ENCODE measurements at places on chromosomes 5 and 9.

- DNase-seq, result no peak
These were observed 122.1 kb upstream of the FBXL17 start for GRCh38 chr5:108503986-108504385.

DNA sequence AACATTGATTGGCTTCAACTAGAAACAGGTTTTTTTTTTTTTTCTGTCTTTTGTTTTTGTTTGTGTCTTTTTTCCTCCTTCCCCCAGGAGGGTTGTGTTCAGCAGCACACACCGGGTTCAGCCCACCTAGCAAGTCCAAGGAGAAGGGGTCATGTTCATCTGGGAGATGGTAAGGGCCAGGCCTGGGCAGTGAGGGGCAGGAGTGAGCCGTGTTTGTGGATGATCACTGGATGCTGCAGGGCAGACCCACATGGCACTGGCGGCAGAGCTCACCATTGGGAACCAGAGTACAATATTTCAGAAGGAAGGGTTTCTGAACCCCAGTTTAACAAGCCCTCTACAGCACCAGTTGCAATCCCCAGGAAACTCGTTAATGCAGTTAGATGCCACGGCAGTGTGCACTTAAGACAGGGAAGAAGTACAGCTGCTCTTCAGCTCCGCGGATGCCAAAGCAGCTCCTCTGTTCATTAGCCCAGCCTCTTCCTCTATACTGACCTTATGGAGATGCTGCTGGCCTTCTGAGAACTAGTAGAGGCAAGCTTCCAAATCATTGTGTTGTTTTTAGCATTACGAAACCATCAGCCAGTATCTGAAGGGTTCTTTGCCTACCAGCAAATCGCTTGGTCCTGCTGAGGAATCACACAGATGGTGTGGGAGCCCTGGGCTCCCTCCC is 508.2 kb upstream of the WWC1 start:
- no peak for DNase-seq

DNA sequence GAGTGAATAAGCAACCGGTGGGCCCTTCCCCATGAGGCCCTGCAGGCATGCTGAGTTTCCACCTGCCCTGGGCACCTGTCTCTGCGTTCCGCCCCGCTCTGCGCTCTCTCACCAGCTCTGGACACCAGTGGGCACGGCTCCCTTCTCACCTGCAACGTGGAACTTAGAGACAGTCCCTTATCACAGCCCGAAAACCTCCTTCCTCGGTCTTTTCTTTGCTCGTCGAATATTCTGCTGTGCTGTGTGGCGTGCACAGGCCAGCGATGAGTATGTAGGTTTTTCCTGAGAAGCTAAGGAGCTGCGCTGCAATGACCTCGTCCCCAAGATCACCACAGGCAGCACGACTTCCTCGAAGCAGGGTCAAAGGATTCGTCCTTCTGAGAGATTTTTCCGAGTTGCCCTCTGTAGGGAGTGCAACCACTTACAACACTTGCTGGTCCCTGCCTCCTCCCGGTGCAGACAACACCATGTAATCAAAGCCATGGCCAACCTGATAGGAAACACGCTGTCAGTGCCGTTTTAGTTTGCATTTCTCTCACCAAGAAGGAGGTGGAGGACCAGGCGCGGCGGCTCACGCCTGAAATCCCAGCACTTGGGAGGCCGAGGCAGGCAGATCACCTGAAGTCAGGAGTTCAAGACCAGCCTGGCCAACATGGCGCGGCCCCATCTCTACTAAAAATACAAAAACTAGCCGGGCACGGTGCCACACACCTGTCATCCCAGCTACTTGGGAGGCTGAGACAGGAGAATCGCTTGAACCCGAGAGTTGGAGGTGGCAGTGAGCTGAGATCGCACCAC is 27.2 kb upstream of the NOTCH1 start:
- no peak for DNase-seq

DNA sequence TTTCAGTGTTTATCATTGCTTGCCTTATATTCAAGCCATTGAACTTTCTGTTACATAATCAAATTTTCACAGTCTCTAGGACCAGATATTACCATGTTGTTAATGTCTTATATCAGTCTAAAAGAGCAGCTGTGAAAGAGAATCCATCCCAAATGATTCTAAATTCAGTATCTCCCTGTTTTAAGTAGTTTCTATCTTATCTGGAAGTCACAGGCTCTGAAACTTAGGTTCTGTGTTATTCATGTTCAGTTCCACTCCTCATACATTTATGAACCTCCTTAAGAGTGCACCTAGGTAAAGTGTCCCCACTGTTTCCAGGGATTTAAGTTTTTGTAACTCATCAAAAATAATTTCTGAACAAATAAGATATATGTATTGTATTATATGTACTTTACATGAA is 9.7 kb downstream of the LYRM7 start:
- no peak for DNase-seq

DNA sequence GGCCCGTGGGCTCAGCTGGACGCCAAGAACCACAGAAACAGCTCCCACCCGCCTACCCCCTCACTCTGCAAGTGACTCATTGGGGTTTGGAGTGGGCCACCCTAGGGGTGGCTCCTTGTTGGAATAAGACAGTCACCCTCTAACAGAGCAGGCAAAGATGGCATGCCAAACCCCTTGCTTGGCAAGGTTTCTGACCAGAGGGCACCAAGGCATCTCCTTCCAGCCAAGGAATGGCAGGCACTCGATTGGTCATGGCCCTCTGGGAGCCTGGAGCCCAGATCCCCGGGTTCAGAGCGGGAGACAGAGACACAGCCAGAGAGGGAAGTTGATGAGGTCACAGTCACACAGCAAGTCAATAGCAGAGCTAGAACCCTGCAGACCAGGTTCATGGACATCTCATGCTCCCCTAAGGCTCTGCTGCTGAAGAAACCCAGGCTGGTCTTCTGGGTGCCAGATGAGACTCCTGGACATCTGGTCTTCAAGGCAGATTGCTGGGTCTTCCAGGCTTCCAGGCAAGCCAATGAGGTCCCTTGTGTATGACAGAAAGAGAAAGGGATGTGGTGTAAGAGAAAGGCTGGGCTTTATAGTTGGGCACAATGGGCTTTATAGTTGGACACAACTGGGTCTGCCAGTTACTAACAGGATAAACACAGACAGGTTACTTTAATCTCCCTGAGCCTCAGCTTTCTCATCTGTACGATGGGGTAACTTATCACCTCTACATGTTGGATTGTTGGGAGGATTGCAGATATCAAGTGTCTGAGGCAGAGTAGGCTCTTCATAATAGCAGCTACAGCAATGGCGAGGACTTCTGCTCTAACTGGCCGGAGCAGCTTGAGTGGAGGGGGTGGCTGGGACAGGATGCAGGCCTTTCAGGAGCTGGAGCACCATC is 23.3 kb upstream of the KIF12 start:
- no peak for DNase-seq

GRCh38 chr9:21326526-21327139 is 8.6 kb downstream of the KLHL9 start:
- DNase-seq, result peak; percentile 16

DNA sequence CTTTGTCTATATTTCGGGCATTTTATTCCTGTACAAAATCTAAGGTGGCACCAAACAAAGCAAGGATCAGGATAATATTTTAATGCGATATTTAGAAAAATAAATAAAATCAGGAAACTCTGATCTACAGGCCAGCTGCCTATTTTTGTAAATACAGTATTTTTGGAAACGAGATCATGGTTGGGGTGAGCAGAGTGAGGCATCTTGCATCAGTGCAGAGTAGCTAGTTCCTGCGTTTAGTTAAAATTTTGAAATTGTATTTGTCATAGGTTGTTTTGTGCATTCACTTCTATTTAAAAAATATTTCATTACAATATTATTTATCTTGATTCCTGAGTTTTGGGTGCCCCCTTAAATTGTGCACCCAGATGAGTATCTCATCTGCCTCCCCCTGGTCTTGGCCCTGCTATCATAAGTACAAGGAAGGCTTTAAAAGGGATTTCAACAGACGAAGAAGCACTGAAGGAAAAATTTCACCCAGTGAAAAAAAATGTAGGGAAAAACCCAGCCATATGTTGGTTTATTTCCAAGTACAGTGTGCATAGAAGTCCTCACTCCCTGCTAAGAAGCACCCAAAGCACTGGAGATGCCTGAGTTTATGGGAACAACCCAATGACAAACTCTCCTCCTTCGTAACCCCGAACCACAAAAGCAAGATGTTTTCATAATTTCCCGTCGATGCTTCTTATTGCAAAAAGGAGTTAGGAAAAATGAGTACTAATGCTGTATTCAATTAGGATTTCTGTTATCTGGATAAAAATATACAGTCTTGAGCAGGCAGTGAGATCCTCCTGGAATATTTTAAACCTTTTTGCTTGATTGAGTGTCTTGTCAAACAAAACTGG is 304.7 kb upstream of the CLINT1 start:
- no peak for DNase-seq

DNA sequence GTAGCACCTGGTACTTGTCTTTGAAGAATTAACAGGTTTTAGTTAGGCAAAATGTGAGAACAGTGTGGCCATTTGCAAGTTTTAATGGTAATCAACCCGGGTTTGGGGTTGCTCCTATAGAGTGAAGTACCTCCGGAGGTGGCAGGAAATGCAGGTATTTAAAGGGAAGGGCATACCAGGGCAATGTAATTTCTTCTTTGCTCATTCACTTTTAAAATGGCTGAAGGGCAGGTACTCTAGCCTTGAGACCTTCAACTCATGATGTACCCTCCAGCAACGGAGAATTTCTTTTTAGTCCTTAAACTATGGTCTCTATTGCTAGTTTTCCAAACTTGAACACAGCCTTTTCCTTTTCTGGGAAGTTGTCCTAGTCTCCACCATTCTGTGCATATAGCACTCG is 1.3 kb upstream of the HSPA4 start:
- no peak for DNase-seq

DNA sequence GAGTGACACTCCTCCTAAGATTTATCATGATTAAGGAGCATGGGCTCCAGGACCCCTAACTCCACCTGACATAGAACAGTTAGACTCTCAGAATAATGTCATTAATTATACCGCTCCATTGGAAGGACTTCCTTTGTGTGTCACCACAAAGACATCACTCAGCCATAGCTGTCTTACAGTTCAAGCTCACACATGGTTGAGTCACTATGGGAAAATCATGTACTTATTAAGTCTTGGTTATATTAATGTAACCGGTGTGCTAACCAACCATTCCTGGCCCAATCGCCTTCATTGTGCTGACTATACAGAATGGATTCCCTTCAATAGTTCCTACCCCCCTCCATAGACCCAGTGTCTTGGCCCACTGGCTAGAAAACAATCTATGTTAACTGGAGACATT is 10.9 kb upstream of the MCCC2 start:
- DNase-seq, result no peak

- DNase-seq, result no peak
These were observed 27.2 kb downstream of the TMOD1 start for GRCh38 chr9:97528529-97529230.

DNA sequence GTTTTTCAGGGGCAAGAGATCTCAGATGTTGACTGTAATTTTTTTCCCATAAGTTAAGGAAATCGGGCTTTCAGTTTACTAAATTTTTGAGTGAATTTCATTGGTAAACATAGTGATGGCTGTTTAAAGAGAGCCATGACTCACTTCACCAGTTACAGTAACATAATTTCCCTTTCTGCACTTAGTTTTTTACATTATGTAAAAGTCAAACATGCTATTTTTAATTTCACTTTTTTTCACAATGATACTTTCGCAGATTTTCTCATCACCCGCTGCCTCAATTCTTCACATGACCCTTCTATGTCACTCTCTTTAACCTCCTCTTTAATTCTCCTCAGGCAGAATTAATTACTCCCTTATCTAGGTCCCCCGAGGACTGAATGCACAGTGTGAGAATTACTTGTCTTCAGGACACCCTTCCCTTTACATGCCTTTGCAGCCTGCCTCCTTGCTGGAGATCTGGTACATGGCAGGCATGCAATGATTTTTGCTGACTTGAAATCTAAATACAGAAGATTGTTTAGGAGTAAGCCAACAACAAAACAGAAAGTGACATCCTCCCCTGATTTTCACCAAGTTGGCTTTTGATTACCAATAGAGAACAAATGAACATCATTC is 217.5 kb upstream of the S1PR3 start:
- DNase-seq, result no peak

- no peak for DNase-seq
These were observed 21.3 kb upstream of the RNF145 start for GRCh38 chr5:159230657-159231056.

- no peak for DNase-seq
These were observed 50.3 kb upstream of the SPTLC1 start for GRCh38 chr9:92165484-92165883.

GRCh38 chr9:79264041-79264440 is 307.7 kb upstream of the TLE4 start:
- no peak for DNase-seq

DNA sequence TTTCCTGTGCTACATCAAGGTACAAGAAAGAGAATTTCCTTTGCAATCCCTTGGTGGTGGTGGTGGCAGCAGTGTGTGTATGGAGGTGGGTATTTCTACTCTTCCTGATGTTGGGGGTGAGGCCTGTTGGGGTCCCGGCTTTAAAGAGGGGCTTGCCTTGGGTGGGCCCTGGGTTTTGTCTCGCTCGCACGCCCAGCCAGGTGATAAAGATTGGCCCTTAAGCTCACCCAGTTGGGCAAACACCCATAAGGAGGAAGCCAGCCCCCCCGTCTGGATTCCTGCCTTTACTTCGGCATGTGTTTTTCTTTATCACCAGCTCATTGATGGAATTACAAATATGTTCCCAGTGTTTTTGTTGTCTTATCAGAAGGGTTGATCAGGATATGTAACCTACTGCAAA is 16.0 kb upstream of the SARDH start:
- no peak for DNase-seq

GRCh38 chr5:146410272-146410671 is 36.9 kb upstream of the TCERG1 start:
- no peak for DNase-seq

GRCh38 chr5:50726475-50727148 is 60.2 kb downstream of the PARP8 start:
- no peak for DNase-seq

- DNase-seq, result no peak
These were observed 43.6 kb downstream of the NACC2 start for GRCh38 chr9:136051453-136051836.

DNA sequence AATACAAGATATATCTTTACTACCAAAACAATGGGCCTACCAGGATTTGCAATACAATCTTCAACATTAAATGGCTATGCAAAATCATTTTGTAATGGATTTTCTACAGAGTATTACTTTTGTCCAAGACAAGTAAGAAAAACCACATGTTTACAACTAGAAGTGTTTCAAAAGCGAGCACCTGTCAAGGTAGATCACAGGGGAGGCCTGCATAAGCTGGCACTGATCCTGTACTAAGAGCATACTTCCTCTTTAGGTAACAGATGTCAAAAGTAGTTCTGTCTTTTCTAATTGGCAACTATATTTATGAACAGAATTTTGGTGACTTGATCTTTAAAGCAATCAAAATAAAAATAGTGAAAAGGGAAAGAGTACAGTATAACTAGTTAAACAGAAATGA is 249.0 kb downstream of the MLLT3 start:
- DNase-seq, result no peak

GRCh38 chr5:32109236-32109635 is 64.9 kb downstream of the GOLPH3 start:
- DNase-seq, result peak; percentile 62

All from GM04504 (cell line).